ENCODE measurements at places on chromosomes 13 and 19.

- DNase-seq: peak; percentile 62
Measured at GRCh38 chr19:51097166-51097738, 11.0 kb downstream of the CTU1 start.

- DNase-seq: peak; percentile 76
Measured at GRCh38 chr19:13277104-13277809, 127.0 kb downstream of the IER2 start.

GRCh38 chr19:51686171-51686570 is 7.0 kb upstream of the SPACA6 start:
- DNase-seq: no peak

DNA sequence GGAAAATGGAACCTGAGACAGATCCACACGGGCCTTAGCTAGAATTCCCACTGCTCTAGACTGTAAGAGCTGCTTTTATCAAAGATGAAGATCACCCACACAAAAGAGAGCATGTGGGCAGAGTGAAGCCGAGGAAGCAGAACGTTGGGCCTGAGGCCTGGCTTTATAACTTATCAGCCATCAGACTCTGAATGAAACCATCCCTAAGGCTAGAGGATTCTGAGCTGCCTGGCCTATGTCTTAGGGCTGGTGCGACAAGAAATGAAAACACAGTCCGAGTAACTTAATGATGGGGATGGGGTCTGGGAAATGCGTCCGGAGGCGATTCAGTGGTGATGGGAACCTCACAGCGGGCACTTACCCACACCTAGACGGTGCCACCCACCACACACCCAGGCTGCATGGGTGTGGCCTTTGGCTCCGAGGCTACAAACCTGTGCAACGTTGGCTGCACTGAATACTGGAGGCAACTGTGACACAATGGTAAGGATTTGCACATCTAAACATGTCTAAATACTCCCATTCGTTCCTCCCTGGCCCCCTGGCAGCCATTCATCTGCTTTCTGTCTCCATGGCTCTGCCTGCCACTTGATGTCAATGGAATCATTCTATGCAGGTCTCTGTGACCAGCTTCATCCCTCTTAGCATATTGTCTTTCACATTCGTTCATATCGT is 62.0 kb downstream of the SLC15A1 start:
- DNase-seq: no peak

DNA sequence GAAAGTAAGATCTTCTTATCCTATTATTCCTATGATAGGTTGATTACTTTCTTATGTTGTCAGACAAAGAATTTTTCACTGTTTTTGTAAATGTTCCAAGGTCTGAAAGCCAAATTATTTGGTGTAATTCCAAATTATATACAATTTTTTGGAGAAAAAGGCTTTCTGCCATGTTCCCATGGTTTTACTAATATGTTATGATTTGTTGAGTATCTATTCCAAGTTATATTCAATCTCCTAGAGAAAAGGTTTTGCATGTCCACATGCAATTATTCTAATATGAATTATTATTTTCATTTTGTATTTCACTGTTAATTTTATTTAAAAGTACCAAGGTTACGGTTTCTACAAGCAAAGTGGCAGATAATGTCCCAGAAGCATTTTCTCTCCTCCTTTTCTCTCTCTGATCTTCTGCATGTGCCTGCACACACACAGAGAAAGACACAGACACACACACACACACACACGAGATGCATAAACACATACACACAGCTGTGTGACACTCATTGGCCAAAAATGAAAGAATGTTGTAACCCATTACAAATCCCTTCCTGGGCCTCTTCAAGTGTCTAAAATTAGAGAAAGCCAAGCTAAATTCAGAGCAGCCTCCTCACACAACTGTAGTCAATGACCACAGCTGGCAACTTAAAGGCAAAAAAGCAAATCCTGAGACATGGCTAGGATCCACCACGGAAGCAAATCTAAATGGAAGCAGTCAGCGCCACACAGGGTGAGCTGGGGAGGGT is 621.0 kb downstream of the EFNB2 start:
- no peak for DNase-seq

- DNase-seq: no peak
Measured at GRCh38 chr19:1016647-1017114, 4.2 kb downstream of the TMEM259 start.

GRCh38 chr19:35945121-35945790 is 9.1 kb downstream of the LRFN3 start:
- no peak for DNase-seq

DNA sequence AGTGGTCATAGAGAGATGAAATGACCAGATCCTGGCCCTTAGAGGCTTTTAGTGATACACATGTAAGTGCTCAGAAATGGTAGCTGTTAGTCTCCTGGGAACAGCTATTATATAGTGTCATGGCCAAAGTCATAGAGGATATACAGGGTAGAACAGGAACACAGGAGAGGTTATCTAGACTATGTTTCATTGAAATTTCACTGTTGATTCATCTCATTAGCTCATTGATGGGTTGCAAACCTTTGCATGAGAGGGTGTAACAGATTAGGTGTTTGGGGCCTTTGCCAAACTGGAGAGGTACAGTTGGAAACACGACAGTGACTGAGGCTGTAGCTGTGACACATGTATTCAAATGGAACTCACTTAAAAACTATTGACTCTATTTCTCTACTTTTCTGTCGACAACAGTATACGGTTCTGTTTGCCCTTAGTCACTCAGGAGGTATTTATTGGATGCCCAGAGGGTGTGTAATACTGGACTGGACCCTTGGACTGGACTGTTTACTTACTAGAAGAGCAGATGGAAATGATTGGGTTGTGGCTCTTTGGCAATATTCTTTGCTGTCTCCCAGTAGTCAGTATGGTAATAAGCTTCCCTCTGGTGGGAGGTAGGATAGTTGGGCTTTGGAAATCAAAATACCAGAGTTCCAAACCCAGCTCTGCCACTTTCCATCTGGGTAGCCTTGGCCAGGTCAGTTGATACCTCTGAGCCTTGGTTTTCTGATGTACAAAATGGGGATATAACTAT is 29.8 kb downstream of the ARHGAP35 start:
- peak; percentile 45 for DNase-seq

GRCh38 chr13:41545432-41545707 is 88.0 kb downstream of the RGCC start:
- DNase-seq: no peak

GRCh38 chr19:33340991-33341390 is 32.5 kb upstream of the CEBPG start:
- no peak for DNase-seq

GRCh38 chr19:42335374-42335936 is 10.0 kb downstream of the MEGF8 start:
- no peak for DNase-seq

DNA sequence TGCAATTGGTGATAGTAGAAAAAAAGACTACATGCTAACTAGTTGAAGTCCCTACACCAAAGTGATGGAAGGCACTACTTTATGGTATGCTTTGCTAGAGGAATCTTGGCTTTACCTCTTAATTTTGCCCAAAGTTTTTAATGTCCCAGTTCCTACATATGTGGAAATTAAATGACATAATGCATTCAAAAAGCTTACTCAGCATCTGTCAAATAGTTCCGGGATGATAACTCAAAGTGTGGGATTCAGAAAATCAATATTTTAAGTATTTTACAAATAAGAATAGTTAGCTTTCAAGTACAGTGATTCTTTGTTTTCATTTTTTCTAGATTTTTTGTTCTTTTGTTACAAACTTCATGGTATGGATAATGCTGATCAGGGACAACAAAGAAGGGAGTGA is 211.6 kb downstream of the PCDH20 start:
- DNase-seq: no peak

GRCh38 chr19:8208119-8208921 is 850 bp upstream of the CERS4 start:
- no peak for DNase-seq

DNA sequence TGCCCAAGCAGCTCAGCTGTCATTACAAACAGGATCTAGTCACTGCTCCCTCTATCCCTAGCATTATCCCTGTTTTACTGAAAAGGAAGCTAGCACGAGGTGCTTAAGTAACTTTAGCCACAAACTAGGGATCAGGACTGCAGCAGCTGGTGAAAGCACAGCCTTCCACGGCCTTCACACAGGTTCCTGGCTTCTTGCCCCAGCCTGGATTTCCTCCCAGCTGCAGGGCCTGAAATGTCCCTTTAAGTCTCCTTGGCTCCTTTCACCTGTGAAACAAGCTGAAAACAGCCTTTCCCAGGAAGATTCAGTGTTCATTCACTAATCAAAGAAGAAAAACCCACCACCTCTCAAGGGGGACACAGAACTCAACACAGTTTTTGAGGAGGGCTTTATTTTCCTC is 754.5 kb downstream of the DIAPH3 start:
- DNase-seq: peak; percentile 80
